Left lung (tissue), 14 donors: ENCODE measurements at places on chromosomes 12 and 14. TPM values are rescaled to one million over a fixed set of nuclear protein-coding genes. Genes with fewer than 3 reads are reported as not detected.
A peak's percentile ranks its signal among the peaks of the same experiment; 100 is the strongest.

GRCh38 chr14:68690089-68690958 is 102.5 kb downstream of the ZFP36L1 start:
- DNase-seq: no peak

GRCh38 chr14:61894452-61895077 is 132.3 kb downstream of the SNAPC1 start:
- peak; percentile 61 for DNase-seq

DNA sequence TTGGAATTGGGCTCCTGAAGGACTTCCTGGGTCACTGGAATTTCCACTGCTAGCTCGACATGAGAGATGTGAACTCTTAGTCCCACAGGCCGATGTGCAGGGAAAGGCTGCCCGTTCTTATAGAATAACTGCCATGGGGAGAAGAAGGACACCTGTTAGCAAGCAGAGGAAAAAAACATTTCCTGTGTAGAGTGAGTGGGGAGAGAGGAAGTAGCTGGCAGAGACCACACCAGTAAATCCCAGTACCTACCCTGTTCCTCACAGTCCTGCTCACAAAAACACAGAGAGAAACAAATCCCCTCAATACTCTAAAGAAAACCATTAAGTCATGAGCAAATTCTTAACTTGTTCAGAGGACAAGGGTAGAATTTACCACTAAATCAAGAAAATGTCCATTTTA is 29.5 kb downstream of the AREL1 start:
- no peak for DNase-seq

- no peak for DNase-seq
Measured at GRCh38 chr14:69312608-69313007, 52.6 kb downstream of the GALNT16 start.

DNA sequence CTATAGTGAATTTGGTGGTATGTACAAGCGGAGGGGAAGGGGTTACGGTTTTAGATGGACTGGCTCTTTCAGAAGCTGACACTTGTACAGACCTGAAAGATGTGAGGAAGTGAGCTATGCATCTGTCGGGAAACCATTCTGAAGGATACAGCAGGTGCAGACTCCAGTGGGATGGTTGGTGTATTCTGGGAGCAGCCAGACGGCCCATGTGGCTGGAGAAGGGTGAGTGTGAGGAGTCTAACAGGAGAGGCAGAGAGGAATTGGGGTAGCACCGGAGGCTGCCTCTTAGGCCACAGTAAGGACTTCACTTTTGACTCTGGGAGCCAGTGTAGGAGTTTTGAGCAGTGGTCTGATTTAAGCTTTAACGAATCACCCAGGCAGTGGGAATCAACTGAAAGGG is 90.7 kb downstream of the APAF1 start:
- no peak for DNase-seq

The FBLN5 gene
- total RNA-seq: 125 TPM

The MUCL1 gene
- not detected for total RNA-seq
